ENCODE measurements at places on chromosomes 13 and 19.

GRCh38 chr13:93029536-93029935 lies 197.1 kb upstream of the GPC6 start:
- no peak for DNase-seq

- DNase-seq, result no peak
Measured at GRCh38 chr13:97280478-97280877, 58.3 kb downstream of the MBNL2 start.

GRCh38 chr13:51635137-51635878 lies 51.0 kb downstream of the WDFY2 start:
- DNase-seq, result no peak

DNA sequence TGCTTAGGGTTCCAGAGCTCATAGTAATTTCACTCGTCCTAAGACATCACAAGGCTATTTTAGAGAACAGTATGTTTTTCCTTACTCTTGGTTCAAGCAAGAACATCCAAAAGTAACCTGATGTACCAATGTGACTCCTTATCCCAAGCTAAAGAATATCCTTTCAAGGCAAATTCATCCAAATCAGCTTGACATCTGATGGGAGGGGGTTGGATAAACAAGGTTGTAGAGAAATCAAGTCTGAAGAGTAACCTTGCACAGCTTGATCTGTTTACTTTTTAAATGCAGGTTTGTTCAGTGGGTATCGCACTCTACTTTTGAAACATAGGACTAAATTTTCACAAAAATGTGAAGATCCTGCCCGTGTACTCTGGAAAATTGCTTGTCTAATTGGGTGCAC lies 201.2 kb downstream of the GGACT start:
- no peak for DNase-seq

- DNase-seq, result no peak
Measured at GRCh38 chr19:42589792-42590191, 4.9 kb downstream of the CEACAM8 start.

GRCh38 chr19:7076151-7076550 lies 6.6 kb downstream of the ZNF557 start:
- DNase-seq, result no peak

DNA sequence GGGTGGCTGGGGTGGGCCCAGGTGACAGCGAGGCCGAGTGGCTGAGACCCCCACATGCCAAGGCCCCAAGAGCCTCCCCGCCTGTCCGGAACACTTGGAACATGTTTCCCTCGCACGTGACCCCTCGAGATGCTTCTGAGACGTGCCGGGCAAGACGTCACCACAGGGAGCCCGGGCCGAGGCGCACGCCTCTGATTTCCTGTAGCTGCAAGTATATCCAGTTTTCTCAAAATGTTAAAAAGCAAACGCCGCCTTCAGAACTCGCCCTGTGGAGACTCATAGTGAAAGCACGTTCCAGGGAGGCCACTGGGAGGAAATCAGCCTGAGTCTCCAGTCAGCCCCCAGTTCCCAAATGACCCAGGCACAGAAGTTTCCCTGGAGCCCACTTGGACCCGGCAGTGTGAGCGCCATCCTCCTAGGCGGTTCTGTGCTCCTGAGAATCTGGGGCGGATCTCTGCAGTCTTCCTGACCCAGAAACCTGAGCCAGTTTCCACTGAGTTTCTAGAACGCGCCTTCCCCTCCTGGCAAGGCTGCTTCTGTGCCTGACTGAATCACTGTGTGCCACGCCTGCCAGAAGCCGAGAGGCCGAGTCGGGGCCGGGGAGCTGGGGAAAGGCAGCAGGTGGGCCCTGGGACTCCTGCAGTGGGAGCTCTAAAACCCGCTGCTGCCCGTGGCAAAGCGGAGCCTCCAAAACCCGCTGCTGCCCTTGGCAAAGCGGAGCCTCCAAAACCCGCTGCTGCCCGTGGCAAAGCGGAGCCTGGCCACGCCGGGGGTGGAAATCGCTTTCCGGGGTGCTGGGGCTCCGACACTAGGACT lies 179.3 kb downstream of the KDM4B start:
- DNase-seq, result no peak

DNA sequence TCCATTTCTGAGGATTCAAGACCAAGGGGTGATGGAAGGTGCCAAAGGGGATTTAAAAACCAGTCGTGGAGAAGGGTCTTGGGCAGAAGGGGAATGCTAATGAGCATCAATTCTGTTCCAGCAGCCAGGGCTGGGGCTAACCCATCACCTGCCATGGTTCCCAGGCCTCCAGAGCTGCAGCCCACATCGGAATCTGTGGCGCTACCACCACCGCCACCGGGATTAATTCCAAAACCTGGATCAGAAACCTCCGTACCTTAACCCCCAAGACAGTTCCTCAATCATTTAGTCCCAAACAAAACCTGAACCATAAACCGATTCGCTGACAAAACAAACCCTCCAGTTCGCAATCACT lies 583 bp downstream of the ZNF615 start:
- DNase-seq, result no peak

DNA sequence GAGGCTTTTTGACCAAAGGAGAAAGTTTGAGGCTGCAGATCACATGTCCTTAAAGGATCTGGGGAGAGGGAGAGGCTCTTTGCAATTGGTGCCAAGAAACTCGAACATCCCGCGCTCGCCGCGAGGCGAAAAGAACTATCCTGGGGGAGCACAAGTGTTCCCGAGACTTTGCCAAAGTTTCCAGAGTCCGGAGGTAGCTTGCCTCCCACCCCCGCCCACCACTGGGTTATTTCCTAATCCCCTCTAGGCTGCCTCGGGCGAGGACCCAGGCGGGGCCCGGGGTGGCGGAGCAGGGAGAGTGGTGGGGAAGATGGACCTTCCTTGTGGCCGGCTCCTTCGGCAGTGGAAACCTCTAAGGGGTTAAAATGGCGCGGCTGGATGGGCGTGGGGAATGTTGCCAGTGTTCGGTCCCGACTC lies 114.5 kb downstream of the KCNRG start:
- DNase-seq, result no peak

- DNase-seq, result no peak
Measured at GRCh38 chr19:2315121-2315817, 7.3 kb upstream of the LINGO3 start.

DNA sequence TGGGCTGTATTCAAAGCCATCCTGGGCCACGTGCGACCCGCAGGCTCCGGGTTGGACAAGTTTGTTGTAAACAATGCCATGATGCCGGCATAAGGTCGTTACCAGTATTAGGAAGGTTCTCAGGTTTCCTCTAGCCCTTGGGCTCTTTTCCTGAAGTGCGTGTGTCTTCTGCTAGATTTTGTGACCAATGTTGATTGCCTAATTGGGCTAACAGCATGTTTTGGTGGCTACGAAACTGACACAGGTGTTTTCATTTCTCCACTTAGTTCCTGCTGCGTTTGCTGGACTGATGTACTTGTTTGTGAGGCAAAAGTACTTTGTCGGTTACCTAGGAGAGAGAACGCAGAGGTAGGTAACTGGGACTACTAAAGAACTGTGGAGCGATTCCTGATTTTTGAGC lies 20.3 kb downstream of the ALOX5AP start:
- DNase-seq, result no peak

DNA sequence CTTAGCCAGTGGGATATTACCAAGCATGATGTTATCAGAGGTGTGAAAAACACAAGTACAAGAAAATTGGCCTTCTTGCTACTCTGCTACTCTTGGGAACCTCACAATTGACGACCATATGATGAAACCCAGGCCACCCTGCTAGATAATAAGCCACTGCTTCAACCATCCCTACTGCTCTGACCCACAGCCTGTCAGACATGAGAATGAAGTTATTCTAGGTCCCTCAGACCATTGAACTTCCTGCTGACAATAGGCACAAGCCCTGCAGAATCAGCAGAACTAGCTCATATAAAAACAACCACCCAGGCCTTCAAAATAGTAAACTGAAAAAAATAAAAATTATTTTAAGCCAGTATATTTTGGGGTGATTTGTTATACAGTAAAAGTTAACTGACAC lies 559.9 kb downstream of the KCTD12 start:
- DNase-seq, result no peak

DNA sequence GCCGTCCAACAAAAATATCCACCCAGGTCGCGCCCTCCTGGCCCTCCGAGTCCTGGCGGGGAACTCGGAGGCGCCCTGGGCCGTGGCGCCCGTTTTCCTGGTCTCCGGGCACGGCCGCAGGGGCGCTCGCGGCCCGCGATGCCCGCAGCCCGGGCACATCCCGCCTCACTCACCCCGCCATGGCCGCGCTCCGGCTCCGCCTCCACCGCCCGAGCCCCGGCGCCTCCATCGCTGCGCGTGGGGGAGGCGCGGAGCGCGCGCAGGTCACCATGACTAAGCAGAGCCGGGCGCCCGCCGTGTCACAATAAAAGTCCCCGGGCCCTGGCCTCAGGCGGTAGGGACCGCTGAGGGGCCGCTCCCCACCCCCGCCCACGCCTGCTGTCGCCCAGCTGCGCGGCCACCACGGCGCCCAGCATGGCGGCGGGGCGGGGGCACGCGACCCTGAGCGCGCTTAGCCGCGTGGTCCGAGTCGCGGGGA lies 593 bp downstream of the KEAP1 start:
- DNase-seq, result peak; percentile 89

DNA sequence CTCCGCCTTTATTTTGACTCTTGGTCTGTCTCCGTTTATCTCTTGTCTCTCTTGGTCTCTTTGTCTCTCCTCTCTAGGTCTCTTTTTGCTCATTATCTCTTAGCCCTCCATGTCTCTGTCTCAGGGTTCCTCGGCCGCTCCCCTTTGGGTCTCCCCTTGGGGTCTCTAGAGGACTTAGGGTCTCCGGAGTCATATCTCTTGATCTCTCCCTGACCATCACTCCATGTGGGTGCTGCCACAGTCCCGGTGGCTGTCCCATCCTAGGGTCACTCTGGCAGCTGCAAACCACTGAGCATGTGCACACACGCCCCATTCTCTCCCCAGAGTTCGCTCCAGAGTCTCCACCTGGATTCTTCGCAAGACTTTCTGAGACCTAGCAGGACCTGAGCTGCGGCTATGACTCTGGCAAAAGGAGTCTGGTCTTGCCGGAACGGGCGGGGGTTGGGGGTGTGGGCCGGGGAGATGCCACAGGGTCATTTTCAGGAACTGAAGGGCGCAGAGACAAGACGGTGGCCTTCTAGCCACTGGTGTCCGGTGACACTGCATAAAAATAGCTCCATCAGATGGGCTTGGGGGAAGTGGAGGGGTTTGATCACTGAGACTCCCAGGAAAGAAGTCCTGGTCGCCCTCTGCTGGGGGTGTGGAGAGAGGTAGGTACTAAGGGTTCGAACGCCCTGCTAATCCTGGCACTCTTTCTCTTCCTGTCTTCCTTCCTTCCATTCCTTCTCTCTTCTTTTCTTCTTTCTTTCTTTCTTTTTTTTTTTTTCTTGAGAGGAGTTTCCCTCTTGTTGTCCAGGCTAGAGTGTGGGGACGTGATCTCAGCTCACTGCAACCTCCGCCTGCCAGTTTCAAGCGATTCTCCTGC lies 1.2 kb upstream of the KCNA7 start:
- no peak for DNase-seq

- no peak for DNase-seq
Measured at GRCh38 chr13:98222816-98223215, 45.7 kb upstream of the RNF113B start.
